M059J (cell line): ENCODE measurements at places on chromosomes 13 and 19. TPM values are rescaled to one million over a fixed set of nuclear protein-coding genes. Genes with fewer than 3 reads are reported as not detected.

The CD209 gene
- not detected in 2 replicates for total RNA-seq

The LGALS14 gene
- total RNA-seq: not detected in 2 replicates

The PLIN4 gene
- total RNA-seq: 0.02 TPM in 2 replicates

The PCP2 gene
- not detected in 2 replicates for total RNA-seq

The LIG1 gene
- 36.4 and 55.9 TPM in 2 replicates for total RNA-seq

The LILRB5 gene
- total RNA-seq: not detected in 2 replicates

The SPRED3 gene
- 1.7 and 3.5 TPM in 2 replicates for total RNA-seq

The CLEC17A gene
- total RNA-seq: not detected in 2 replicates

The ZNF729 gene
- total RNA-seq: not detected in 2 replicates

The CXCL17 gene
- not detected in 2 replicates for total RNA-seq

The CFAP97D2 gene
- total RNA-seq: not detected in 2 replicates

The DIAPH3 gene
- 7.3 and 17.2 TPM in 2 replicates for total RNA-seq

The FXYD3 gene
- 0.64 TPM in 1 of 2 replicates, not detected in the other for total RNA-seq

The TRAPPC2B gene
- 32.7 and 34.6 TPM in 2 replicates for total RNA-seq

The PNMA8A gene
- 3.1 and 5.0 TPM in 2 replicates for total RNA-seq

The CACTIN gene
- total RNA-seq: 13.7 and 31.1 TPM in 2 replicates

The COX6B1 gene
- total RNA-seq: 635 and 1,532 TPM in 2 replicates

The IGFL3 gene
- not detected in 2 replicates for total RNA-seq

The PTGIR gene
- total RNA-seq: 0.17 TPM in 1 of 2 replicates, not detected in the other

The LAIR1 gene
- 0.15 TPM in 1 of 2 replicates, not detected in the other for total RNA-seq

The ZNF557 gene
- 7.2 and 13.3 TPM in 2 replicates for total RNA-seq

The ZNF540 gene
- 1.8 TPM in 1 of 2 replicates, not detected in the other for total RNA-seq

The SELENOV gene
- not detected in 2 replicates for total RNA-seq

The GSX1 gene
- not detected in 2 replicates for total RNA-seq

The WDR88 gene
- not detected in 2 replicates for total RNA-seq

The CABP5 gene
- 1.1 and 2.8 TPM in 2 replicates for total RNA-seq

The ACER1 gene
- not detected in 2 replicates for total RNA-seq

The MBD3L3 gene
- not detected in 2 replicates for total RNA-seq

The GTPBP3 gene
- total RNA-seq: 9.6 and 16.8 TPM in 2 replicates

The CAMSAP3 gene
- 0.15 TPM in 1 of 2 replicates, not detected in the other for total RNA-seq

The PEG3 gene
- 1.5 and 1.9 TPM in 2 replicates for total RNA-seq

The GNG8 gene
- total RNA-seq: not detected in 2 replicates

The ATP1A3 gene
- total RNA-seq: 0.05 TPM in 1 of 2 replicates, not detected in the other

The KLK3 gene
- total RNA-seq: not detected in 2 replicates

The ZNF471 gene
- total RNA-seq: 1.5 and 1.6 TPM in 2 replicates

The LMTK3 gene
- 0.17 TPM in 1 of 2 replicates, not detected in the other for total RNA-seq

The AZU1 gene
- total RNA-seq: not detected in 2 replicates

The MISP3 gene
- 2.2 TPM in 1 of 2 replicates, not detected in the other for total RNA-seq

The MADCAM1 gene
- not detected in 2 replicates for total RNA-seq

The ZNF296 gene
- total RNA-seq: not detected in 2 replicates

The LILRB2 gene
- total RNA-seq: not detected in 2 replicates

The PALM3 gene
- total RNA-seq: 0.64 TPM in 1 of 2 replicates, not detected in the other

The TEX29 gene
- total RNA-seq: not detected in 2 replicates

The RFX2 gene
- total RNA-seq: 4.8 and 13.4 TPM in 2 replicates

The CYP4F8 gene
- total RNA-seq: not detected in 2 replicates

The LILRB1 gene
- total RNA-seq: not detected in 2 replicates

The CACNA1A gene
- 3.2 and 8.5 TPM in 2 replicates for total RNA-seq

The DKKL1 gene
- not detected in 2 replicates for total RNA-seq

The DACH1 gene
- total RNA-seq: not detected in 2 replicates

The PRTN3 gene
- not detected in 2 replicates for total RNA-seq

The KLK12 gene
- total RNA-seq: not detected in 2 replicates

The AP1M1 gene
- total RNA-seq: 113 and 140 TPM in 2 replicates

The POU2F2 gene
- total RNA-seq: 0.17 and 0.30 TPM in 2 replicates

The KIR2DL3 gene
- total RNA-seq: not detected in 2 replicates

The SLC25A42 gene
- total RNA-seq: 8.4 and 10.3 TPM in 2 replicates

The TJP3 gene
- total RNA-seq: 0.30 and 0.49 TPM in 2 replicates

The TARM1 gene
- not detected in 2 replicates for total RNA-seq
